Naive B cell (primary cell): ENCODE measurements at places on chromosomes 7 and 10. TPM values are rescaled to one million over a fixed set of nuclear protein-coding genes. Genes with fewer than 3 reads are reported as not detected.
A peak's percentile ranks its signal among the peaks of the same experiment; 100 is the strongest.

DNA sequence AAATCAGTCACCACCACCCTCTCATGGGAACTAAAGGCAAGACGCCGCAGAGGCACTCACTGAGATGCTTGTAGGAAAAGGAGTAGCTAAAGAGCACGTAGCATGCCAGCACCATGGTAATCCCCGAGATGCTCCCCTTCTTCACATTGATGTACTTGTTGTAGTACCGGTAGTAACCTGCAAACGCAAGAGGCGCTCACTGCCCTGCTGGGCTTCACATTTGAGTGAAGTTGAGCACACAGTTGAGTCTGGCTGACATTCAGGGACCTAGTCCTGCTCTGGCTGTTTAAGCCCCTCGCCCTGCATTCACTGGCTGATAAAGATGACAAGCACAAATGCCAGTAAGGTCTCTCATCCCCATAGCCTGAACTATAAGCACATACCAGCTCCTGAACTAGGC, 6.9 kb downstream of the ATP5MF start:
- peaks cover 23% of the 10 kb centered on the region for H3K4me1 ChIP-seq
- no peaks in the 10 kb centered on the region for H3K27me3 ChIP-seq
- no peak overlapping the region for H3K4me3 ChIP-seq
- H3K36me3 ChIP-seq: peaks cover 4% of the 10 kb centered on the region

- no peak overlapping the region for H3K27ac ChIP-seq
- H3K4me3 ChIP-seq: no peak overlapping the region
- H3K36me3 ChIP-seq: no peaks in the 10 kb centered on the region
These were observed 156.8 kb downstream of the NXPH1 start for GRCh38 chr7:8590225-8590624.

DNA sequence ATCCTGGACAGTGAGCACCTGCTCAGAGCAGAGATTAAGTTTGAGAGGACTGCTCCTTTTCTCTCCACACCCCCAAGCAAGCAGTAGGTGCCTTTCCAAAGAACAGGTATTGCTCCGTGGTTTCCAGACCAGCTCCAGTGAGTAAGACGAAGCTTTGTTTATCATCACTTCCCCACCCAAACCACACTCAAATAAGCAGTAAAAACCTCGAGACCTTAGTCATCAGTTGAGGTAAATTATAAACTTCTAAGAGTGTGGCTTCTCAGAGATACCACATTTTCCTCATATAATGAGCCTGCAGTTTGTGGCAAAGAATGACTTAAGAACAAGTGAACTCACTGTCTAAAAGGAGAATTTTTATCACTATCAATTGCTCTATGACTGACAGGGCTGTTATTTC, 50.0 kb upstream of the GRB10 start:
- H3K27me3 ChIP-seq: peaks cover 10% of the 10 kb centered on the region
- no peak for DNase-seq
- no peaks in the 10 kb centered on the region for H3K36me3 ChIP-seq
- no peak overlapping the region for H3K4me3 ChIP-seq
- no peaks in the 10 kb centered on the region for H3K4me1 ChIP-seq

- H3K4me3 ChIP-seq: no peak overlapping the region
- H3K36me3 ChIP-seq: no peaks in the 10 kb centered on the region
- H3K27me3 ChIP-seq: peaks cover 11% of the 10 kb centered on the region
- H3K4me1 ChIP-seq: peaks cover 10% of the 10 kb centered on the region
- no peak overlapping the region for H3K27ac ChIP-seq
- no peak for DNase-seq
These were observed 3.8 kb upstream of the PKD2L1 start for GRCh38 chr10:100333661-100334440.

- peaks cover 43% of the 10 kb centered on the region for H3K27me3 ChIP-seq
- H3K4me1 ChIP-seq: no peaks in the 10 kb centered on the region
- H3K36me3 ChIP-seq: peaks cover 5% of the 10 kb centered on the region
- no peak overlapping the region for H3K4me3 ChIP-seq
These were observed 11.8 kb upstream of the TNRC18 start for GRCh38 chr7:5435291-5436002.

DNA sequence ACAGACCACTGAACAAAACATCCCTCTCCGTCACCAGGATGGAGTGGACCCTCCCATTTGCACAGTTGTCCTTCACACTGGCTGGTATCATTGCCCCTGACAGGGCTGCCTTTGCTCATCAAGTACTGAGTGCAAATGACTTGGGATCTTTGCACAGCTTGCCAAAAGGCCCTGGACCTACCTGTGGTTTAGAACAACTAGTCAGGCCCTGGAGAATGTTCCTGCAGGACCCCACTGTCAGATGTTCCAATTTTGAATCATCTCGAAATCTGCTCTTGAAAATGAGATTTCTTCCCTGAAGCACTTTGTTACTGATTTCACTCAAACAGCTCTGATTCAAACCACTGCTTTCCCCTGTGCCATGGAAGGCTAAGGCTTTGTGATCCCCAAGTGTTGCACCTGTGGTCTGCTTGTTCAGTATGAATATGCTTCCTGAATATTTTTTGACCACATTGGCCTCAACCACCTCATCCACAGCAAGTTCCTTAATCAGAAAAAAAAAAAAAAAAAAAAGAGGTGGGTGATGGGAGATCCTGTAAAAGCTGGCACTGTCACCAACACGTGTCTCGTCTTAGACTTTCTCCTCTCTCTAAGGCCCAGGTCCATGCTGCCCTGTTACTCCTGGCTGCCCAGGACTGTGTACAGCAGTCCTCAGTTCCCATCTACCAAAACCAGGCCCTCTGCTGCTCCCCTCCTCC, 2.7 kb upstream of the AOAH start:
- H3K27me3 ChIP-seq: no peaks in the 10 kb centered on the region
- H3K4me3 ChIP-seq: no peak overlapping the region
- peaks cover 12% of the 10 kb centered on the region for H3K4me1 ChIP-seq
- no peaks in the 10 kb centered on the region for H3K36me3 ChIP-seq

DNA sequence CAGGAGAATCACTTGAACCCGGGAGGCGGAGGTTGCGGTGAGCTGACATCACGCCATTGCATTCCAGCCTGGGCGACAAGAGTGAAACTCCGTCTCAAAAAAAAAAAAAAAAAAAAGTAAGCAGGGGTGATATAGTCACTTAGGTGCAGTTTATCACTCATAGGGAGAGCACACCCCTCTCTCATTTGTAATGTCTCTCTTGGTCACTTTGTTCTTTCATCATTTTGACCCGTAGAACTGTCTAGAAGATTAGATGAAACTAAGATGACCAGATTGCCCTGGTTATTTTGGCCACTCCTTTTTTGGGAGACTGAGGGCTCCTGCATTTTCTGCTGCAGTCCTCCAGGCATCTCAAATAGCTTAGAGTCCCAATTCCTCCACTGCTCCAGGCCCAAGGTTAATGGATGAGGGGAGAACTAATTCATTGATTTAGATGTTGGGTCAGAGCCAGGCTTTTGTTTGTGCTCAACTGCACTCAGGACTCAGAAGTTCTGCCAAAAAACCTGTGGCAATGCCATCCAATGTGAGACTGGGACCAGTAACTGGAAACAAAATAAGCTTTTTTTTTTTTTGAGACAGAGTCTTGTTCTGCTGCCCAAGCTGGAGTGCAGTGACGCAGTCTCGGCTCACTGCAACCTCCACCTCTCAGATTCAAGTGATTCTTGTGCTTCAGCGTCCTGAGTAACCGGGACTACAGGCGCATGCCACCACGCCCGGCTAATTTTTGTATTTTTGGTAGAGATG, 50.0 kb upstream of the CAMK1D start:
- no peak for DNase-seq
- peak overlapping the region; percentile 15 for H3K27ac ChIP-seq
- H3K27me3 ChIP-seq: no peaks in the 10 kb centered on the region
- H3K4me3 ChIP-seq: no peak overlapping the region
- H3K36me3 ChIP-seq: no peaks in the 10 kb centered on the region

Gene LIPF
- polyA plus RNA-seq: not detected

DNA sequence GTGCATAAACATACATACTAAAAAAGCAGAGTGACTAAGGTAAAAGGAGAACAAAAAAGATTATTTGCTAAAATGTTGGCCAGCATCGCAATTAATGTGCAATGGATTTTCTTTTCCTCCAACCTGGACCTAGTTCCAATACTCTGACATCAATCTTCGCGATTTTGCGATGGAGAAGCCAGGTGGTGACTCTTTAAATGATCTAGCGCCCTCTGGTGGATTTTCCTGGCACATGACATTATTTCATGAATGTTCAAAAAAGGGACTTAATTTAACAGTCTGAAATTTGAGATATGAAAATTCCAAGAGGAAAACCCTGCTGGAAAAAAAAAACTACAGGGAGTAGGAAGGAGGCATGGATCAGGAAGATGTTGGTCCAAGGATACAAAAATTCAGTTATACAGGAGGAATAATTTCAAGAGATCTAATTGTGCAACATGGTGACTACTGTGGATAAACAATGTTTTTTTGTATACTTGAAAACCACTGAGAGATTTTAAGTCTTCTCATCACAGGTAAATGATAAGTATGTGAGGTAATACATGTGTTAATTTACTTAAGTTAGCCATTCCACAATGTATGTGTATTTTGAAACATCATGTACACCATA, 4.3 kb upstream of the KCNMA1 start:
- no peaks in the 10 kb centered on the region for H3K36me3 ChIP-seq
- H3K4me3 ChIP-seq: no peak overlapping the region
- no peak overlapping the region for H3K27ac ChIP-seq
- H3K4me1 ChIP-seq: peaks cover 15% of the 10 kb centered on the region
- peaks cover 46% of the 10 kb centered on the region for H3K27me3 ChIP-seq
